ENCODE measurements at places on chromosomes 4 and X.

GRCh38 chr4:72446353-72447055 is 122.5 kb downstream of the ADAMTS3 start:
- no peak for DNase-seq

DNA sequence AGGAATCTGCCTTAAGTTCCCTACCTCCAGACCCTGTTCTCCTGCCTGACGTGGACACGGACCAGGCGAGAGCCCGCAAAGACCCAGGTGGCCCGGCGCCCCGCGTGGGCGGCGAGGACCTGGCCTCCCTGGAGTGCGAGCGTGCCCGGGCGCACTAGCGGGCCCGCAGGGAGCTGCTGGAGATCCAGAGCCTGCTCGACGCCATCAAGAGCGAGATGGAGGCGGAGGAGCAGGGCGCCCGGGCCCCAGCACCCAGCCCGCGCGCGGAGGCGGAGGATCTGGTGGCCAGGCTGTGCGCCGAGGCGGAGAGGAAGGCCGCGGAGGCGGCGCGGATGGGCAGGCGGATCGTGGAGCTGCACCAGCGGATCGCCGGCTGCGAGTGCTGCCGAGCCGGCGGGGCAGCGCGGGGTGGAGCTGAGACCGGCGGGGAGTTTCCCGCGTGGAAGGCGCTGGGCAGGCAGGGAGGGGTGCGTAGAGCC is 18.2 kb downstream of the MRFAP1 start:
- no peak for DNase-seq

- no peak for DNase-seq
Measured at GRCh38 chrX:111830571-111830970, 45.4 kb upstream of the TRPC5OS start.

- no peak for DNase-seq
Measured at GRCh38 chr4:107843391-107843790, 18.7 kb downstream of the SGMS2 start.

DNA sequence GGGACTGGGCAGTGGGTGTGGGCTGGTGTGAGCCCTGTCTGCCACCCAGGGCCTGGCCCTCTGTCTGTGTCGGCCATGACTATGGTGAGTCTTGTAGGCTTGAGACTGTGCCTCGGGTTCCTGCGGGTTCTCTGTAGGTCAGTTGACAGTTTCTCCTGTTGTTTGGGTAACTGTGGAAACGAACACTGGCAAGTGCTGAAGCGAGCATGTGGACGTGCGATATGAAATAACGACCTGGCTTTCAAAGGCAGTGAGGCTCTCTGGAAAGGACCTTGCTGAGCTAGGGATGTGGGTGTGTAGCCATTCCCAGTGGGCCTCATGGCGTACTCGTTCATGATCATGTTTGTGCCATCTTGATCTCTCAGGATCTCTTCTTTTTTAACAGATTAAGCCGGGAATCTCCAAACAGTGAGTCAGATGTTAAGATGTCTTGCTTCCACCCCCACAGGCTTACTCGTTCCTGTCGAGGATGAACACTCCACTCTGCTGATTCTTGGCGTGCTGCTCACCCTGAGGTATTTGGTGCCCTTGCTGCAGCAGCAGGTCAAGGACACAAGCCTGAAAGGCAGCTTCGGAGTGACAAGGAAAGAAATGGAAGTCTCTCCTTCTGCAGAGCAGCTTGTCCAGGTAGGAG is 41.3 kb downstream of the HTT start:
- DNase-seq, result no peak

DNA sequence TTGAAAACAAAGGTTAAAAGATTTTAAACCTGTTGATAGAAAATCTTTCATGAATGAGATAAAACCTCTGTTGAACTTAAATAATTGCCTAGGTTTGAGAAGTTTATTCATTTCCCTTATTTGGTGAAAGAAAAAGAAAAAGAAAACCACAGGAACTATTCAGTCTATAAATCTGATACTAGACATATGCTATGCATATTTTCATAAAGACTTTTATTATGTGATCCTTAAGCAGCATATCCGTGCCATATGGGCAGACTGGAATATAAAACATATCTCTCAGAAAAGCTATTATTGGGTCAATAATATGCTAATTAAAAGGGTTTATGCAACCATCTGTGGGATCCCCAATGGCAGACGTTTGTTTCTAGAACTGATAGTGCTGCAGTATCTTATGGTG is 178.7 kb downstream of the RASL11B start:
- no peak for DNase-seq

DNA sequence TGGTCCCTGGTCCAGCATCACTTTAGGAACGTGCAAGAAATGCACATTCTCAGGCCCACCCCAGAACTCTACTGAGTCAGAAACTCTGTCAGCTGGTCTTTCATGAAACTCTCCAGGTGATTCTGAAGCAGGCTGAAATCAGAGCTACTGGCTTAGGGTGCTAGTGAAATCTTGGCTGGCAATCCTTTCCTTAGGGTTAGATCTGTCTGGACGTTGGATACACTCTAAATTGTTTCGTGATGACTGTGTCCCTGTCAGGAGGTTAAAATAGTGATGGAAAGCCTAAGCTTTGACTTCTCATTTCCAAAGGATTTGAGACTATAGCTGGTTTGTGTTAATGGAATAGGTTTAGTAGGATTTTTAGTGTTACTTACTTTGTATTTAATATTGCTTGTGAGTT is 99.1 kb downstream of the ARHGAP10 start:
- no peak for DNase-seq

DNA sequence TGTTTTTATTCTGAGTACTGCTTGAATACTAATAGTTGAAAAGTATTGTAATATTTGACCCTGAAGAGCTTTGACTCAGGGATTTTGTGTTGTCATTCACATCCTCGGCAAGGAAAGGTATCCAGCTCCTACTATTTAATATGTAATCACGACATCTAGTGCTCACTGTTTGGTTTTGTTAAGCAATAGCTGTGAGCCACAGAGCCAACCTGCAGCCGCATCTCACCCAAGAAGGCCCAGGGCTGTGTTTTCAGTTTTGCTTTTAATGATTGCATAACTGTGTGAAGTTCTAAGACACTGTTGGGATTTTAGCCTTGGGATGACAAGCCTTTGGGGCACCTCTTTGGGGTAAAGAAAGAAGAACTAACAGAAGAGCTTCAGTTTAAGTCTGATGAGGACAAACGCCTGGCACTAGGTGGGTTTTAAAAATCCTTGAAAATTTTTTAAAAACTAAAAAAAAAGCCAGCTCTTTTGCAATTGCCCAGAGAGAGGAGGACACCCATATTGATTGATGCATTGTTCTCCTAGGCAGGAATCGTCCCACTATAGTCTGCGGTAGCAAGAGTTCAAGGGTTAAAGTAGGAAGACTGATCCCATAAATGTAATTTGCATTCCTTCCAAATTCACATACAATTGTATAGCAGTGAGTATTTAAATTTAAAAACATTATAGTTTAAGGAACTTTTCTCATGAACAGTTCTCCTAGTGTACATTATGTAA is 157.8 kb downstream of the RELL1 start:
- DNase-seq, result no peak

GRCh38 chrX:72306085-72306801 is 529 bp upstream of the CITED1 start:
- DNase-seq, result no peak

GRCh38 chr4:84167093-84167492 is 332.0 kb downstream of the NKX6-1 start:
- no peak for DNase-seq

- no peak for DNase-seq
Measured at GRCh38 chr4:153560908-153561307, 94.7 kb downstream of the TMEM131L start.

DNA sequence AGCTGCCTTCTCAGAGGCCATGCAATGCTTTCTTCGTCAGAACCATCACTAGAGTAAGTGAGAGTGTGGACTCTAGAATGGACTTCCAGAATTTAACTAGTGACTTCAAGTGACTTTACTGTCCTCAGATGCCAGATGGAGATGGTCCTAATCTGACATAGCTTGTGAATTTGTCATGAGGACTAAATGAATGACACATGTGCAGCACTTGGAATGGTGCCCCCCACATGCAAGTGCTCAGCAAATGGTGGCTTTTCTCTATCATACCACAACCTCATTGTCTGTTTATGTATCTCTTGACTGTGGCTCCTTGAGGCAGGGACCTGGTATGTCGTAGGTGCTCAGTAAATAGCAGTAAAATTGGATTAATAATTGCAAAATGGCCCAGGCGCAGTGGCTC is 91.6 kb upstream of the STX18 start:
- DNase-seq, result no peak

DNA sequence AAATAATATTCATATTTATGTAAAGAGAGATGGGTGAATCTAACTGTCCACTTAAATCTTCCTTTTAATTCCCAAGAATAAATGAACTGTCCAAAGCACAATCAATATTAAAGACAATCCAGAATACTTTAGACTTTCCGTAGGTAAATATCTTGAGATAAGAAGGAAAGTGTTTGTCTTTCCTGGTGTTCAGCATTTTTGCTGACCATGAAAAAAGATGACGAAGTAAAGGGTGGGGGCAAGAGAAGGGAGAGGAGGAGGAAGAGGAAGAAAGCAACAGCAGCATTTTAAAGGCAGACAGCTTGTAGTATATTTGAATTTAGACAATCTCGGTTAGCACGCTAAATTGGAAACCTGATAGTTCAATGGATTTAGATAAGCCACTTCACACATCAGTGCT is 498.2 kb downstream of the KCNIP4 start:
- DNase-seq, result no peak

DNA sequence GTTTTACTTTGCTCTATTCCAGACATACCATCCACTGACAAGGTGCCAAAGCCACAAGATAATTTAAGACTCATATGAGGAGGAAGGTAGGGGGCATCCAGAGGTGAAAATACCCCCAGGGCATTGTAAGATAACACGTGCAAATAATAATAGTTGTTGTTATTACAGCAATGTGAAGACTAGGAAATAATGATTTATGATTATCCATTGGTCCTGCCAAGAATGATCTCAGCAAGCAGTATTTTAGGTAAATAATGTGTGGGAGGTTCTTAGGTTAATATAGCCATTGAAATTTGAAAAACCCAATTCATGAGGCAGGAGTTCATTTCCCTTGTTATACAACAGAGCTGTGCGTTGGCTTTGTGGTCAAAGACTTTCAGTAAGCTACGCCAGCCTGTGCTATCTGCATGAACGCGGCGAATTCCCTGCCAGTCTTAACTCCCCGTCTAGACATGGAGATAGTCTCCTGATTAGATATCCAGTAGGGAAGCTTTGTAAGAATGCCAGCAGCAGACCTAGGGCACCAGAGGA is 47.2 kb upstream of the MXRA5 start:
- no peak for DNase-seq

GRCh38 chrX:150753357-150753756 is 60.2 kb downstream of the MTMR1 start:
- no peak for DNase-seq

DNA sequence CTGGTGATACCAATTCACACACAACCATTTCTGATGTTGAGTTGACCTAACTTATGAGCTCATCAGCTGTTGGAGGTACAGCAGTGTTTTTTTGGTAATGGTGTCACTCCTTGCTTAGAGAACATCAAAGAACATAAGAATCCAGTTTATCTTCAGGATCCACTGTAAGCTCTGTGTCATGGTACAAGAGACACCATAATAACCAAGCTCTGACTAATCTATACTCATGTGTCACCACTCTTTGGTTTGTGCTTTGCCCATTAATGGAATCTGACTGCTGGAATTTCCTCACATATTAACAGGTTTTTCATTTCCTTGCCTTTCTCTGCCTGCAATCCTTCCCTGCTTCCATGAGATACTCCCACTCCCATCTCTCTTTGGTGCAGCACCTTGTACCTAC is 735.1 kb upstream of the LCORL start:
- DNase-seq, result no peak

GRCh38 chrX:87941841-87942240 is 424.2 kb downstream of the KLHL4 start:
- DNase-seq, result no peak

- DNase-seq, result no peak
Measured at GRCh38 chrX:72492499-72492898, 80.1 kb downstream of the HDAC8 start.
